ENCODE measurements at places on chromosomes 16 and 17.

DNA sequence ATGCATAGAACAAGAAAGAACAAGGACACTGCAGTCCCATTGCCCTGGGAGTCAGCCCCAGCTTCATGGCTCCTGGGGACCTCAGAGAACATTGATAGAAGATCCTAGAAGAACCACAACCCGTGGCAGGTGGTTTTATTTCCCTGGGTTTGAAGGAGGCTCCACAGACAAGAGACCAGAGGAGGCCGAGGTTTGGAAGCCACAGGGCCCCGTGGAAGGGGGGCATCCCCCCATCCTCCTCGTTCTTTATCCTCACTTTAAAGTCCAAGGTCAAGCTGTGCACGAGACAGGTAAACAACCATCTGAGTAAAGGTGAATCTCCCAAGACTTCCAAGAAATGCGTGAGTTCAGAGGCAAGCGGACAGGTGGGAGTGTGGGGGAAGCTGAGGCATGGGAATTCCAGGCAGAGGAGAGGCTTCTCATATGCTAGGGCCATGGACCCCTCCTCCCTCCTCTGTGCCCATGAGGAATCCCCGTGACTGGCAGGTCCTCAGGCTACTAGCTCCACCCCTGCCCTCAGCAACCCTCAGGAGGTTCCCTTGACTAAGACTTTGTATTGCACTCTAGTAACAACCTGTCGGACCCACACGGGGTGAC lies 849 bp upstream of the SULT1A1 start:
- no peak for DNase-seq

DNA sequence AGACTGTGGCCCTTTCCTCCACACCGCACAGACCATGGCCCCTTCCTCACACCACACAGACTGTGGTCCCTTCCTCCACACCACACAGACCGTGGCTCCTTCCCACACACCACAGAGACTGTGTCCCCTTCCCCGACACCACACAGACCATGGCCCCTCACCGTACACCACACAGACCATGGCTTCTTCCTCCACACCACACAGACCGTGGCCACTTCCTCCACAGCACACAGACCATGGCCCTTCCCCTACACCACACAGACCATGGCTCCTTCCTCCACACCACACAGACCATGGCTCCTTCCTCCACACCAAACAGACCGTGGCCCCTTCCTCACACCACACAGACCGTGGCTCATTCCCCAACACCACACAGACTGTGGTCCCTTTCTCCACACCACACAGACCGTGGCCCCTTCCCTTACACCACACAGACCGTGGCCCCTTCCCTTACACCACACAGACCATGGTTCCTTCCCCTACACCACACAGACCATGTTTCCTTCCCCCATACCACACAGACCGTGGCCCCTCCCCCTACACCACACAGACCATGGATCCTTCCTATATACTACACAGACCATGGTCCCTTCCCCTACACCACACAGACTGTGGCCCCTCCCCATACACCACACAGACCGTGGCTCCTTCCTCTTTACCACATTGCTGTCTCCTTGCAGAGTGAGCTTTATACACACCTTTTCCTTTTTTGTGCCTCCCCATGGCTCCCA lies 297.5 kb upstream of the FOXF1 start:
- DNase-seq: no peak

GRCh38 chr17:62194401-62194800 lies 129.3 kb upstream of the MED13 start:
- DNase-seq: no peak

DNA sequence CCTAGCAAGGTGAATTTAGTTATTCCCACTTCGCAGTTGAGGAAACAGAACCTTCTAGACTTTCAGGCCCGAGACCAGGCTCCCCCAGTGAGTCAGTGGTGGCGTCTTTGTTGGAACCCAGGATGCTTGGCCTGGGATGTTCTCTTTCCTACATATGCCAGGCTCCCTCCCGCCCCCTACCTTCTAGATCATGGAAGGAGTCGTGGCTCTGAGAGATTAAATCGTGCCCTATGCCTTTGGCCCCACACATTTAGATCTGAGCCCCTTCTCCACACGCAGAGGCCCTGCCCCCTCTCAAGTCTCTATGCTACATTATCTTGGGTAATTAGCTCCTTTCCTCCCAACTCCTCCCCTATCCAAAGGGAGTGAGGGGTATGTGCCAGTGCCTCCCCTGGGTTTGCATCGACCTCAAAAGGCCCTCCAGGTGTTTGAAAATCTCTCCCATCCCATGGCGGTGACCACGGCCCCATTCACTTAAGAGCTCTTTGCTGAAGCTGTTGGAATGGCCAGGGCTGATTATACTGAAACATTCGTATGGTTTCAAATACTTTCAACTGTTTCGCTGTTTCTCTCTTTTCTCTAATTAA lies 3.0 kb downstream of the NGFR start:
- no peak for DNase-seq

DNA sequence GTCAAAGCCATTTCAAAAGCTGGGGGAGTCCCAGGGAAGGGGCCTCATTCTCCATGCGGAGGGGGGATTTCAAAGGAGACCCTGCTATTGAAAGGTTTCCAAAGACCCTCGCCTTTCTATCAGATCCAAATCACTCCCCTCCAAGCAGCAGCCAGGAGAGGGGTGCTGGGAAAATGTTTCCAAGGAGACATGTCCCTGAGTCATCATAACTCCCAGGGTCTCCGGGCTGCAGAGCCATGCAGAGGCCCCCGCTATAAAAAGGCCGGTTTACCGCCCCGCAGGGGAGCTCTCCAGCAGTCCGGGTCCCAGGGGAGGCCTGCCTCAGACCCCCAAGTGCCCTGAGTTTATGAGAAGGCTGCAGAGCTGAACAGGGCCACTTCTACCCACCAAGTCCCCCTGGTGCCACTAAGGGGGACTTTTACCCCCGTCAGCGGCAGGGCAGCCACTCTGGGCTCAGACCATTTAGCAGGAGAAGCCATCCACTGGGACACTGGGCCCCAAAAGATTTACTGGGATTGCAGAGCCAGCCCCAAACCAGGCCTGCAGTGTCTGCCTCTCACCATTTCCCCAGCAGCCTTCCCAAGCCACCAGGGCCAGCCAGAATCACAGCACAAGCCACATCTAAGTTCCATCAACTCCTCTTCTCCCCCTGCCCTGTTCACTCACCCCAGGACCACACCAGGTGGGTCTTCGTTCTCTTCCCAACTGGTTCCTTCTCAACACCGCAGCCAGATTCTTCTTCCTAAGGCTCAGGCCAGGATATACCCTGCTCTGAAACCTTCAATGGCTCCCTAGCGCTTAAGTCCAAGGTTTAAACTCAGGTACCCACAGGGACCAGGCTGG lies 234.4 kb downstream of the ZNF423 start:
- DNase-seq: no peak

GRCh38 chr16:27708651-27709050 lies 158.7 kb downstream of the KATNIP start:
- DNase-seq: no peak

DNA sequence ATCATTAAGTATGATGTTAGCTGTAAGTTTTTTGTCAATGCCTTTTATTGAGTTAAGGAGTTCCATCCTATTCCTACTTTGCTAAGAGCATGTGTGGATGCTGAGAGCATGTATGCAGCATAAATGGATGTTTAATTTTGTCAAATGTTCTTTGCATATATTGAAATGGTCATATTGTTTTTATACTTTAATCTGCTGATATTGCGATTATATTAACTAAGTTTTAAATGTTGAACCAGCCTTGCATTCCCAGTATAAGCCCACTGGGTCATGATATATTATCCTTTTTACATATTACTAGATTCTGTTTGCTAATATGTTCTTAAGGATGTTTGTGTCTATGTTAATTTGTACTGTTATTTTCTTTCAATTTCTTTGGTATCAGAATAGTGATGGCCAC lies 53.2 kb downstream of the CCDC182 start:
- no peak for DNase-seq

GRCh38 chr16:20023190-20023589 lies 50.5 kb downstream of the GPR139 start:
- DNase-seq: no peak

- DNase-seq: no peak
Measured at GRCh38 chr16:55184052-55184451, 140.0 kb upstream of the IRX6 start.

DNA sequence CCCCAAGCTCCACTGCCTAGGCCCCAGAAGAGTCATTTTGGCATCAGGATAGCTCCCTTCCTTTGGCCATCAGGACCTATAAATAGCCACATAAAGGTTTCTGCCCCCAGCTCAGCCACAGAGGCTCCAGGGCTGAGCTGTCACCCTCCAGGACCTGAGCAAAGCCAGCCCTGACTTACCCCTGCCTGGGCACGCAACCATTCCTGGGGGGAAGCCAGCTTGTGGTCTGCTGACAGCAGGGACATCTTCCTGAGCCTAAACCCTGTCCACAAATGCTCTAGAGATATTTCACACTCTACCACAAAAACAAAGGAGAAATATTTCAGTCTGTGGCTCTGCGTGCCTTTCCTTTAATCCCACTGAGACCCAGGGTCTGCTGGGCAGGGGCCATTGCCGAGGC lies 123.7 kb upstream of the CCL2 start:
- no peak for DNase-seq

DNA sequence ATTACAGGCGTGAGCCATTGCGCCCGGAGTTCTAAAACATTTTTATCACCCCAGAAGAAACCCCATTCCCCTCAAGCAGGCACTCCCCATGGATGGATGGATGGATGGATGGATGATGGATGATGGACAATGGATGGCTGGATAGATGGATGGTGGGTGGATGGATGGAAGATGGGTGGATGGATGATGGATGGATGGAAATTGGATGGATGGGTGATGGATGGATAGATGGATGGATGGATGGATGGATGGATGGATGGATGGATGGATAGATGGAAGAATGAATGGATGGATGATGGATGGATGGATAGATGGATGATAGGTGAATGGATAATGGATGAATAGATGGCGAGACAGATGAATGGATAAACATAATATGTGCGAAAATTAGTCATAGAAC lies 16.5 kb downstream of the PLA2G10 start:
- DNase-seq: no peak

- no peak for DNase-seq
Measured at GRCh38 chr17:31549121-31549524, 157.6 kb downstream of the RAB11FIP4 start.

GRCh38 chr17:4635823-4636375 lies 5.6 kb downstream of the ALOX15 start:
- no peak for DNase-seq

DNA sequence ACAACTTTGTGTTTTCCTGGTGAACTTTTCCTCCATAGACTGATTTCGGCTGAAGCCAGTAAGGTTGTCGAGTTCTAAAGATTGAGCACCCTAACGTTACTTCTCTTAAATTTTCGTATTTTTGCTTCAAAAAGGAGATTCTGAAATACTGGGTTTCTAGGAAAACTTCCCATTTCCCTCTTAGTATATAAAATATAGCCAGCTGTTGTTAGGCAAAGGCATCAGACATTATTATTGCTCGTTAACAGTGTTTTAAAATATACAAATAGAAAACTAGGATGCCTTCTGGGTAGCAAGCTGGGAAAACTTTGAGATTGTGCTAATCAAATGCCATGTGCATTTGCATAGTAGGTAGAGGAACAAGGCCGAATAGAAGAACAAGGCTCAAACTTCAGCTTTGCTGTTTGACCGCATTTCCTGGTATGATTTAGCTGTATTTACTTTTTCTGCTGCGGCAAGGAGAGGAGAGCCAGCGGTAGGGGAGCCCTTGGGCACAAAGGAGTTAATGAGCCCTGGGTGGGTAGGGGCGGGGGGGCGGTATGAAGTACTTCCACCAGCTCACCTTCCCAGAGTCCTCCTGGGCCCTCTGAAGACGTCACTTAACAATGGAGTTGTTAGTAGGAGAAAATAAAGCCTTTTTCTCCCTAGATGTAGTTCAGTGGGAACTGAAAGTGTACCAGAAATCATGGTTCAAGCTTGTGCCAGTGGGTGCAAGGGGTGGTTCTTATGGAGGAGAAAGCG lies 151.9 kb downstream of the MSI2 start:
- DNase-seq: peak; percentile 52

- no peak for DNase-seq
Measured at GRCh38 chr17:56997313-56997712, 19.4 kb downstream of the SCPEP1 start.

GRCh38 chr17:77697480-77698400 lies 260.8 kb upstream of the TNRC6C start:
- no peak for DNase-seq

DNA sequence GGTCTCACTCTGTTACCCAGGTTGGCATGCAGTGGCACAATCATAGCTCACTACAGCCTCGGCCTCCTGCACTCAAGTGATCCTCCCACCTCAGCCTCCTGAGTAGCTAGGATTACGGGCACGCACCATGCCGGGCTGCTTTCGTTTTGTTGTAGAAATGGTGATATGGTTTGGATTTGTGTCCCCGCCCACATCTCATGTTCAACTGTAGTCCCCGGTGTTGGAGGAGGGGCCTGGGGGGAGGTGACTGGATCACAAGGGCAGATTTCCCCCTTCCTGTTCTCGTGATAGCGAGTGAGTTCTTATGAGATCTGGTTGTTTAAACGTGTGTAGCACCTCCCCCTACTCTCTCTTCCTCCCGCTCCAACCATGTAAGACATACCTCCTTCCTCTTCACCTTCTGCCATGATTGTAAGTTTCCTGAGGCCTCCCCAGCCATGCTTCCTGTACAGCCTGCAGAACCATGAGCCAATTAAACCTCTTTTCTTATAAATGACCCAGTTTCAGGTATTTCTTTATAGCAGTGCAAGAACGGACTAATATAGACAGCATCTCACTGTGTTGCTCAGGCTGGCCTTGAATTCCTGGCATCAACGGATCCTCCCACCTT lies 6.0 kb downstream of the PDZD9 start:
- no peak for DNase-seq

- no peak for DNase-seq
Measured at GRCh38 chr17:624341-624860, 90.2 kb downstream of the VPS53 start.

- DNase-seq: no peak
Measured at GRCh38 chr16:12664164-12664733, 139.4 kb downstream of the CPPED1 start.

DNA sequence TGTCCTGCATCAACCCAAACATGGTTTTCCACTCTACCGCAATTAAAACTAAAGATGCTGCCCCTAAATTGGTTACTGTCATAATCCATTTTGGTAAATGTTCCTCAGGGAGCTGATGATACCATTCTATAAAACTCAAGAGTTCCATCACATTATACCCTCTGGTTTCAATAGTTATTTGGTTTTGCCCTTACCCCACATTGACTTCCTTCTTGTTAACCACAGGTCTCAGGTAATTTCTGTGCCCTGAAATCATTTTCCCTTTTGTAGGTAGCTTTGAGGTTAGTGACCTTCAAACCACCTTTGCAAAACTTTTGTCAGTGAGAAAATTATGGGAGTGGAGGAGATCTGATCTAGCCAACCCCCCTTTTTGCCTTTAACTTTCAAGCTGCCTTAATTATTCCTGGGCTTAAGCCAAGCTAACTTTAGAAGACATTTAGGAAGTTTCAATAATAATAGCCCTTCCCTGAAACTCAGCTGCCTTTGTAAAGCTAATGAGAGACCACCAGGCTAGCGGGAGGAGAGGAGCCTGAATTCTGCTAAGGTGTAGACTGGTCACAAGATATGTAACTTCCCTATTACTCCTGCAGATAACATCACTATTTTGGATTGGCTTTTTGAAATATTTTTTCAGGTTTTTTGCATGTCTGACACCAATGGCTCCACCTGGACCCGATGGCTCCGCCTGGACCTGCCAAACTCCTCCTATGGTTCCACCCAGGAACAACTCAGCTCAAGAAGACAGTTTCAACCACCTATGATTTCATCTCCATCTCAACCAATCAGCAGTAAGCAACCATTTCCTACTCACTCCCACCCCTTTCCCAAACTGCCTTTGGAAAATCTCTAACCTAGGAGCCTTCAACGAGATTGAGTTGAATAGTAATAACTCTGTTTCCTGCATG lies 224.9 kb downstream of the HS3ST3B1 start:
- DNase-seq: no peak

- no peak for DNase-seq
Measured at GRCh38 chr16:1000608-1001007, 19.0 kb downstream of the SOX8 start.
